ENCODE measurements at places on chromosomes 5 and 9.

DNA sequence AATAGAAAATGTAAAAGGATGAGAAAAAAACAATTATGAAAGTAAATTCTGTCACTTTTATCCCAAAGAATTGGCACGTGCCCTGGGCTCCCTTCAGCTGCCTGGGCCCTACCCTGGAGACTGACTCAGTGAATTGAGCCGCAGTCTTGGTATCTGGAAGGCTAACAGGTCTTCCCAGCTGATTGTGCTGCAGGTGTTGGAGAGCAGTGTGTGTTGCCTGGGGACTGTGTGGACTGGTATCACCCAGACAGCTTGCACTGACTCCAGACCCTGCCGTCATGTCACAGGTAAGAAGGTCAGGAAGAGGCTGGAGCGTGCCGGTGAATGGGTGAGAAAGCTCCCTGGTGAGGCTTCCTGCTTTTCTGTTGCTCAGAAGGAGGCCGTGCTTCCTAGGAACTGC, 83.3 kb downstream of the AOPEP start:
- no peak for DNase-seq

GRCh38 chr5:169721771-169722170, 84.7 kb downstream of the DOCK2 start:
- DNase-seq = no peak

DNA sequence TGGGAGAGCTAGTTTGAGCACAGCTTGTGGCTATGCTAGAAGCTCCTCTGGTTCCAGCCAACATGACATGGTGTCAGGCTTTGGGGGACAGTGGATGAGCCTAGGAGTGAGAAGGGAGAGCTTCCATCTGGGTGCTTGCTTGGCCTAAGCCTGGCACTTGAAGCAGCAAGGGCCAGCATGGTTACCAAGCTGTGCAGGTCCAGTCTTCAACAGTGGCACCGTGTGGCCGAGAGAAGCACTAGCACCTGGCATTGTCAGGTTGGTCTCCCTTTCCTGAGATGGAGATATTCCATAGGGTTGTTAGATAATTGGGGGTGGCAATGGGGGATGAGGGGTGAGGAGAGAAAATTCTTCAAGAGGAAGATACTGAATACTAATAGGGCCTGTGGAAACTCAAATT, 261.9 kb downstream of the PBX3 start:
- no peak for DNase-seq

- no peak for DNase-seq
Measured at GRCh38 chr5:61687371-61687770, 355.3 kb downstream of the ZSWIM6 start.

GRCh38 chr9:136925414-136926153, 19.0 kb downstream of the FBXW5 start:
- DNase-seq = no peak

GRCh38 chr5:95861221-95861863, 38.8 kb upstream of the GLRX start:
- no peak for DNase-seq

DNA sequence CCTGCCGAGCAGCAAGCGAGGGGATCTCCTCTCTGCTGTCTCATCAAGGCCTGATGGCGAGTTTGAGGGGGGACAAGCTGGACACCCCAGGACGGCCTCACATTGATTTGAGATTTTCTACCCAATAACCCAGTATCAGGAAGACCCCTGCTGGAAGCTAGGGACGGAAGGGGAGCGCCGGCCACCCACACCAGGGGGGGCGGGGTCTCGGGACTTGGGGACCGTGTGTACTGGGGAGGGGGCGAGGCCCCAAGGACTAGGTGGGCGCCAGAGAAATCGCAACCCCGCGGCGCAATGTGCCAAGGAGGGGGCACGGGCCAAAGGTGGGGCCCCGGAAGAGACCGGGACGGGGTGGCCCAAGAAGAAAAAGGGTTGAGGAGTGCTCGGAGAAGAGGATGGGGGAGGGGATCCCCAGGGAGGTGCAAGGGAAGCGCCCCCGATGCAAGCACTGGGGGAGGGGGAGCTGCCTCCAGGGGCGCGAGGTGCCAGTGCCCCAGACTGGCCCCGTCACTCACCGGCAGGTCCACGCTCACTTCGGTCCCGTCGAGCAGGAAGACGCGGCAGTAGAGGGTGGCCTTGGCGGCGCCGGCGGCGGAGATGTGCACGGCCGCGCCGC, 1.1 kb downstream of the EPB41L4B start:
- DNase-seq = no peak

GRCh38 chr5:77935506-77936364, 159.6 kb upstream of the TBCA start:
- no peak for DNase-seq

- no peak for DNase-seq
Measured at GRCh38 chr5:118392491-118392890, 595.9 kb downstream of the DTWD2 start.

DNA sequence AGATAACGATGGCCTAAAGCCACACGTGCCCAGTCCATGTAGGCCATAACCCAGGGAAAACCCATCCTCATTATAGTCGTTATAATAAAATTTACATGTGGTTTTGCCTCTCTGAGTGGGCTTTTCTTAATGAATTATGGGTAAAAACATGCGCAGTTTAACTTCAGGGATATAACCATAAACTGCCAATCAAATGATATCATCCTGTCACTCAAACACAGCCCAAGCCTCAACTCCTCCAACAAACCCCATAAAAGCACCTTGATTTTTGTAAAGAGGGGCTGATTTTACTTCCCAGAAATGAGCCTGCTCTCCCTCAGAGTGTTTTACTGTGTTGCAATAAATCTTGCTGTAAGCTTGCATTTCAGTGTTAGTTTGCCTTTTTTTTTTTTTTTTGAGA, 15.8 kb upstream of the SETX start:
- DNase-seq = no peak

All from stimulated activated CD8-positive, alpha-beta memory T cell treated with anti-CD3 and anti-CD28 coated beads, Interleukin-7, amount 100 ng/mL, for 48 hours (primary cell).